RKO (cell line): ENCODE measurements at places on chromosomes 1 and 21.
A peak's percentile ranks its signal among the peaks of the same experiment; 100 is the strongest.

DNA sequence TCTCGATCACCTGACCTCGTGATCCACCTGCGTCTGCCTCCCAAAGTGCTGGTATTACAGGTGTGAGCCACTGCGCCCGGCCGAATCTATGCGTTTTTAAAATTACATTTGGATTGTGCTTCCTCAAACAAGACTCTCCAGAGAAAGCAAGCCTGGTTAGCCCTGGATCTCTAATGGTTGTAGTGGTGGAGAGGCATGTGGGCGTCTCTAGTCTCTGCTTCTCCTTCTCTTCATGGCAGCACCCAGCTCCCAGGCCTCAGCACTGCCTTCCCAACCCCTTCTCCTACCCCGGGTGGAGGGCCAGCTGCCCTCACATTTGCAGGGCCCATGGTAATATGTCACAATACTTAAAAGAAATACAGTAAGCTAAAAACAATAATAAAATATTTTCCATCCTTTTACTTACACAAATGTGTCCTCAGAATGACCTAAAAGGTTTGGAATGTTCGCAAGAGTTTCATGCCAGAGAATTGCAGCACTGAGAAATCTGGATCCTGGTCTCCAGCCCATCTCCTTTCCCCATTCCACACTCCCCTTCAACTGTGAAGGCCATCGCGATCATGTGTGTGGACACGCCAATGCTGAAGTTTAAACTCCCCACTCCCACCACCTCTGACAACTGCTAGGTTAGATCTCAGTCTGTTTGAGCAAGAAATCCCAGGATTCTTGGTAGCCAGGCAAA lies 7.0 kb downstream of the OR14I1 start:
- DNase-seq, result no peak

DNA sequence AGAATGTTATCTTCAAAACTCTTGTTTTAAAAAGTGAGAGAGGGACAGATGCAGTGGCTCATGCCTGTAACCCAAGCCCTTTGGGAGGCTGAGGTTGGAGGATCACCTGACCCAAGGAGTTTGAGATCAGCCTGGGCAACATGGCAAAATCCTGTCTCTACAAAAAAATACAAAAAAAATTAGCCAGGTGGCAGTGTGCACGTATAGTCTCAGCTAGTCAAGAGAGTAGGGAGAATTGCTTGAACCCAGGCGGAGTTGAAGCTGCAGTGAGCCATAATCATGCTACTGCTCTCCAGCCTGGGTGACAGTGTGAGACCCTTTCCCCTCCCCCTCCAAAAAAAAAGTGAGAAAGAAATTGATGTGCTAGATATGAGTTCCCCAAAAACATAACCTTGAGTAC lies 131.0 kb downstream of the KCNT2 start:
- DNase-seq, result no peak

GRCh38 chr1:84737590-84737989 lies 47.3 kb upstream of the SSX2IP start:
- DNase-seq, result no peak

- no peak for DNase-seq
Measured at GRCh38 chr1:63951059-63951946, 177.5 kb downstream of the ROR1 start.

DNA sequence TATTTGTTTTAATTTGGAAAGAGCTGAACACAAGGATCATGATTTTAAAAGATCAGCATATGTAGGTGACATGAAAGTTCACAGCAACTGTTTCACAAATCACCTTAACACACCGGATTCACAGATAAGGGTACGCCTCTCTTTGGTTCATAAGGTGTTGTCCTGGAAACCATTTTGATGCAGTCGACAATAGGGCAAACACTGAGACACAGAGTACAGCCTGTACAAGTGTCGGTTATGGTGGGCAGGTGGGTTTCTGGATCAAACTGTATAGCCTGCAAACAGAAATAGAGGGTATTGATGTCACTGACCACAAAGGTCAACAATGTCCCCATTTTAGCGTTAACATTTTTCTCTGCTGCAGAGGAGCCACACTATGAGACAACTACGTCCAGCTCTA lies 357.3 kb downstream of the PTBP2 start:
- no peak for DNase-seq

DNA sequence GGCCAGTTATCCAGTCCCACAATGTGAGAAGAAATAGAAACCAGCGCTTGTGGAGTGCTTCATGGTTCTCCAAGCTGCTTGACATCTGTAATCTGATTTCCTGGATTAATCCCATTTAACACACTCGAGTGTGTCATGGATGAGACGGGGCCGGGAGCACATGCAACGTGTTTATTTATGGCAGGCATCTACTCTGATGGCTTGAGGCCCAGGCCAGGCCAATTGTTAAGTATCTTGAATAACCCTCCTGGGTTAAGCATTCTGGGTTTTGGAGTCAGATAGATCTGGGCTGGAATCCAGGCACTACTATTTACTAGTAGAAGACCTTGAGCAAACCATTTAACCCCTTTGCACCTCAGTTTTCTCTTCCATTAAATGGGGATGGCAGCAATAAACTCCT lies 37.5 kb upstream of the LAPTM5 start:
- DNase-seq, result no peak

DNA sequence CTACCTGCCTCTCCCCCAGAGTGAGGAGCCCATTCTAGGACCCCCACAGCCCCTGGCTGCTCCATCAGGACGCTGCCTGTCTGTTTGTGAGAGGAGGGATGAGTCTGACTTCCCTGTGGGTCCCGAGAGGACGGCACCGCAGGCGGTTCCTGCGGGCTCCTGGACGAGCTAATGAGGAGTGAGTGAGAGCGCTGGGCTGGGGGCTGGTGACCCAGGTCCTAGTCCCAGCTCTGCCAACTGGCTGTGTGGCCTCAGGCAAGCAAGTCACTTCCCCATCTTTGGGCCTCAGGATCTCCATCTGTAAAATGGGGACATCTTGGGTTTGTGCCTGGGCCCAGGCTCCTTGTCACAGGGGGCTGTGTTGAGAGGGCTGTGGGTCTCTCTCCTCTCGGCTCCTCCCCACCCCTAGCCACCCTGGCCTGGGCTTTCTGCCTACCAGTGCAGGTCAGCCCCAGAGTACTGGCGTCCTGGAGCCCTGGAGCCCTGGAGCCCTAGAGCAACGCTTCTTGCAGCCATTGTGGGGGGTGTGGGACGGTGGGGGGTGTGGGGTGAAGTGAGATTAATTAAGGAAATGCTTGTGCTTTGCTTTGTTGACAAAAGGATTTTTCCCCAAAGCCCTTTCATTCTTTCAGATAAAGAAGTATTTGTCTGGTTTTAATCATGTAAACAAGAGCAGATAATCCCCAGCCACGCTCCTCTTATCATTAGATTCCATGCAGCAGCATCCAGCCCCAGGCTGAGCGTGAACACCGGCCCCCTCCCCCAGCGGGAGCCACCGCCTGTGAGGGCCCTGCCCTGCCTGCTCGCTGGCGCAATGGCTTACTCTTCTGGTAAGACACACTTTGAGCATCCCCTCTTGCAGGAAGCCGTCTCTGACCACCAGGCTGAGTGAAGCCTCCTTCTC lies 26.8 kb downstream of the SLC1A7 start:
- no peak for DNase-seq

DNA sequence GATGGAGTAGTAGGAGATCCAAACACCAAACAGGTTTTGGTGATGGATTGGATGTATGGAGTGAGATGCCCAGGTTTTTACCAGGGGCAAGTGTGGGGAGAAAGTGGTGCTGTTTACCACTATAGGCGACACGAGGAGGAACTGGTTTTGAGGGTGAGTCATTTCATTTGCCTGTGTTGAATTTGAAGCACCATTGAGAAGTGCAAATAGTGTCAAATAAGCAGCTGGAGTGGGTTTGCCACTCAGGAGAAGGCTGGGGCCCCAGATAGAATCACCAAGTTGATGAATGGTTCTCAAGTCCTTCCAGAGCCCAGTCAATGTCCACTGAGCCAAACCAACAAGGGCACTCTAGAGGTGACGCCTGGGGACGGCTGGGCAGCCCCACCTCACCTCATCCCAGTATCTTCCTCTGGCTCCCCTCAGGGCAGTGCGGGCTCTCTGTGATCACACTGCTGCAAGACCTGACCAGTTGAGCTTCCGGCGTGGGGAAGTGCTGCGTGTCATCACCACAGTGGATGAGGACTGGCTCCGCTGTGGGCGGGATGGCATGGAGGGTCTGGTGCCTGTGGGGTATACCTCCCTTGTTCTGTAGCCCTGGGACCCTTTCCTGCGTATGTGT lies 9.4 kb downstream of the RUSC1 start:
- DNase-seq, result no peak

DNA sequence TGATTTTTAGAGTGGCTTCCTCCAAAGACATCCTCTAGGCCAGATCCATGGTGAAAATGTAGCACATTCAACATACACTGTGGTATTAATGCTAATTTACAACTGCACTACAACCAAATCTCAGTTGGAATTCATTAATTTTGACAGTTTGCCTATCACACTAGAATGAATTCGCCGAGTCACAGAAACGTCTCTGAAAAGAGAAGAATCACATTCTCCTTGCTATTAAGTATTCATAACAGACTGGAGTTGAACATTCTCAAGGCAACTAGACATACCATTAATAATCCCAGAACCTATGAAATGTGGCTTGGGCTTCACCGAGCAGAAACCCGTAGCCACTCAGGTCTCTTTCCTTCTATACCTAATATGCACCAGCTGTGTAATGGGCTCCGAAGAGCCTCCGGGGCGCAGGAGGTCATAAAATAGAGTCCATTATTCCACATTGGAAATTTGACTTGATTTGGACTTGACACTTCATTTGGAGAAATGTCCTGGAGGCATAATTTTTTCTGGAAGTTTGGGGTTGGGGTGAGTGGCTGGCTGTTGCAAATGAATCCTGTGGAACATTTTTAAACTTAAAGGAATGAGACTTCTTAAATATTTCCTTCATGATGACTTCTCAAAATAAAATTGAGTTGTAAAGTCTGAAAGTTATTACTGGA lies 117.1 kb downstream of the DSCAM start:
- no peak for DNase-seq

DNA sequence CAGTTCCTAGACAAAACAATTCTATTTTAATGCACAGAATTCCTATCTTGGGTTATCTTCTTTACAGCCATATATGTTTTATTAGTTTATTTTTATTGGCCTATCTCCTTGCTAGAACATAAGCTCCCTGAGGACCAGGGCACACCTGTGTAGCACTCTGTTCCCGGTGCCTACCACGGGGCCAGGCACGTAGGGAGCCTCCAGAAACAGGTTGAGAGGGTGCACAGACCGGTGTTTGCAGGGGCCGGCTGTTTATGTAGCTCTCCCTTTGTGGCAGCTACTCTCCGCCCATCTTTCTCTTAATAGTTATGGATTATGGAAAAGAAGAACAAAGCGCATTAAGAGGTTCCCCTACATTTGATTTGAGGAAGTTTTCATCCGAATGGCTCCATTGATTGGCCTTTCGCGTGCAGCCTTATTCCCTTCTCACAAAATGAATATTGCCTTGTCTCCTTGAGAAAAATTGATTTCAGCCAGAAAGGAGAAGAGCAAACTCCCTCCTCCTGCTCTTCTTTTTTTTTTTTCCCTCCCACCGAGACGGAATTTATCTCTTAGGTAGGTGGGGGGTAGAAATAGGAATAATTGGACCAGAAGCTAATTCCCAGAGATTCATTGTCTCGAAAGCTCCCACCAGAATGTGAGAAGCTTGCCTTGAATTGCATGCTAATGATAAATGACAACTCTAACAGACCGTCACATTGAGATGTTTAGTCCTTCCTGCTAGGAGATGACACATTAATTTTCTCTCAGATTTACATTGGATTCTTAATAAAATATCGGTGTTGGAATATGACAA lies 447.4 kb downstream of the CAMTA1 start:
- DNase-seq, result no peak

- no peak for DNase-seq
Measured at GRCh38 chr1:230173187-230173975, 106.3 kb downstream of the GALNT2 start.

GRCh38 chr1:8396786-8397406 lies 79.0 kb downstream of the SLC45A1 start:
- DNase-seq, result peak; percentile 74

GRCh38 chr1:10057343-10057742 lies 24.6 kb downstream of the UBE4B start:
- no peak for DNase-seq

- DNase-seq, result peak; percentile 91
Measured at GRCh38 chr1:31182352-31182751, 57.3 kb downstream of the NKAIN1 start.

DNA sequence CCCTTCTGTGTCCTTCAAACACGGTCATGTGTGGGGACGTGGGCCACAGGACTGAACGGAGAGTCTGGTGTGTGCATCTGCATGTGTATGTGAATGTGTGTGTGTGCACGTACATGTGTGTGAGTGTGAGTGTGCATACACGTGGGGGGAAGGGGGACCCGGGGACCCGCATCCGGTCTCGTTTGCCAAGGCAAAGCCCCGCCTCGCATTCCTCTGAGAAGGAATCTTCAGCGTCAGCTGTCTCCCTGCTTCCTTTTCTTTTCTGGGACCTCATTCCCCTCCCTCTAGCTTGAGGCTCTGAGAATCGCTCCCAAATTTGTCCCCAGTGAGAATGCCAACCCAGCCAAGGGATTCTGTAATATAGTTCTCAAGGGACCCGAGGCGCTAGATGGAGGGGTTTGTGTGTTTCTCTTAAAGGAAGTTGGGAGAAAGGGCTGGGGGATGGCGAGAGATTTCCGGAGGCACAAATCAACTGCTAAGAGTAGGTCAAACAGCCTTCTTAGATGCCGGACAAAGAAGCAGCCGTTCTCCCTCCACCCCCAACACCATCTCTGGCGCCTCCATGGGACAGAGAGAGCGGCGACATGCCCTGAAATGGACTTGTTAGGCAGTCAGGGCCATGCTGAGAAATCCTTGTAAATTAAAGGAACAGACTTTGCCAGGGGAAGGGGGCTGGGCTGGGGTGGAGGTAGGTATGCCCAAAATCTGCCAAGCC lies 6.6 kb downstream of the IFFO2 start:
- no peak for DNase-seq

GRCh38 chr1:40363721-40364120 lies 9.8 kb upstream of the SMAP2 start:
- peak; percentile 85 for DNase-seq

DNA sequence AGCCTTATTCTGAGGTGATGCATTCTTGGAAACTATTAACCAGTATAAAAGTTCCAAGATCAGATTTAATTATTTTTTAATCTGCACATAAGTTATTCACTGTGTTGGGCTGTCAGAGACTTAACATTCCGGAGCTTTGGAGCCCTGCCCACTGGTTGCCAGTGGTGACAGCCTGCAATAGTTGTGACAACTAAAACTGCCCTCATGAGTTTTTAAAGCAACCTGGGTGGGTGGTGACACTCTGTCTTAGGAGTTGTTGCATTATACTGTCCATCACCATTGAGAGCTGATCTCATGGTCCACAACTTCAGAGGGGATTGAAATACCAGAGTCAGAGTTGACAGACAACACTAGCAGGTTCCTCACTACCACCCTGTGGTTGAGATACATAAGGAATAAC lies 653.9 kb upstream of the USP24 start:
- DNase-seq, result no peak

DNA sequence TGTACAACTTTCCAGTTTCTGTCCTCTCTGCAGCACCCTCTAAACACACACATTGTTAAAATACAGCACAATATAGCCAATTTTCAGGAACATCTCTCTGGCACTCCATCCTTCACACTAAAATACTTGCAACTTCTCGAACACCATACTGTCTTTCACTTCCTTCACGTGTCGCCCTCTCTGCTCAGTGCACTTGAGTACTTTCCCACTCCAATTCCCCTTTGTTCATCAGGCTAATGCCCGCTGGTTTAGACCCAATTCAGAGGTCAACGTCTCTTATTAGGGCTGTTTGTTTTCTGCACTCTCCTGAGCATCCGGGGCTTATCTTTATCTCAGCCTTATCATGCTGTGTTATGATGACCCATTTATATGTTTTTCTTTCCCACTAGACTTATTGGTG lies 238.2 kb upstream of the SGIP1 start:
- DNase-seq, result no peak

GRCh38 chr1:110714374-110714995 lies 39.7 kb upstream of the KCNA3 start:
- DNase-seq, result no peak

- DNase-seq, result no peak
Measured at GRCh38 chr1:193219391-193219790, 33.0 kb upstream of the B3GALT2 start.
